ENCODE measurements at places on chromosomes 11 and 22. TPM values are rescaled to one million over a fixed set of nuclear protein-coding genes. Genes with fewer than 3 reads are reported as not detected.

The OR5B21 gene
- 0.46 TPM for total RNA-seq

The APOA5 gene
- total RNA-seq, result not detected

The TTC36 gene
- 0.78 TPM for total RNA-seq

The TPH1 gene
- 0.34 TPM for total RNA-seq

The MAPK8IP2 gene
- total RNA-seq, result 0.09 TPM

The PATE2 gene
- total RNA-seq, result not detected

The FGF4 gene
- total RNA-seq, result not detected

The UPK3A gene
- not detected for total RNA-seq

The GPHA2 gene
- total RNA-seq, result not detected

The CHST1 gene
- total RNA-seq, result 0.34 TPM

The OR51B5 gene
- total RNA-seq, result not detected

Measured in activated T-helper 2 cell treated with anti-CD3 and anti-CD28 coated beads, Interferon-gamma antibody, Interleukin-2, Interleukin-4, amounts not matched to agents 10 μg/mL and 5 μg/mL and 100 μg/mL, durations not matched to agents 14 hours and 24 hours and 36 hours (primary cell).